T-cell (primary cell): ENCODE measurements at places on chromosomes 5 and 9.

GRCh38 chr5:150619359-150620230 lies 20.9 kb upstream of the SYNPO start:
- no peak overlapping the region for H3K4me3 ChIP-seq
- H3K27me3 ChIP-seq = no peaks in the 10 kb centered on the region
- H3K4me1 ChIP-seq = peaks cover 15% of the 10 kb centered on the region

DNA sequence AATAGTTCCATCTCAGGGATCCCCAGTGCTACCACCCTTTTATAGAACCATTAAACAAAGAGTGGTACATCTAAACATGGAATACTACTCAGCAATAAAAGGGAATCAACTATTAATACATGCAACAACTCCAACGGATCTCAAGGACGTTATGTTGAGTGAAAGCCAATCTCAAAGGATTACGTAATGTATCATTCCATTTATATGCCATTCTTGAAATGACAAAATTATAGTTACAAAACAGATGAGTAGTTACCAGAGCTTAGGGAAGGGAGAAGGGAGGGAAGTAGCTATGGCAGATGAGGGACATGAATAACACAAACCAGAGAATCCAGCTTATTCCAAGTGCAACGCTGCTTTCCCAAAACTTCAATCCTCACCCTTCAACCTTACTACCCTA lies 69.5 kb downstream of the ACTL7B start:
- peaks cover 4% of the 10 kb centered on the region for H3K4me1 ChIP-seq
- no peaks in the 10 kb centered on the region for H3K36me3 ChIP-seq
- H3K4me3 ChIP-seq = no peak overlapping the region
- no peaks in the 10 kb centered on the region for H3K27me3 ChIP-seq

- H3K4me1 ChIP-seq = no peaks in the 10 kb centered on the region
- no peaks in the 10 kb centered on the region for H3K36me3 ChIP-seq
- H3K4me3 ChIP-seq = no peak overlapping the region
- H3K27me3 ChIP-seq = no peaks in the 10 kb centered on the region
Observed at GRCh38 chr9:70479880-70480291, 65.4 kb upstream of the KLF9 start.

DNA sequence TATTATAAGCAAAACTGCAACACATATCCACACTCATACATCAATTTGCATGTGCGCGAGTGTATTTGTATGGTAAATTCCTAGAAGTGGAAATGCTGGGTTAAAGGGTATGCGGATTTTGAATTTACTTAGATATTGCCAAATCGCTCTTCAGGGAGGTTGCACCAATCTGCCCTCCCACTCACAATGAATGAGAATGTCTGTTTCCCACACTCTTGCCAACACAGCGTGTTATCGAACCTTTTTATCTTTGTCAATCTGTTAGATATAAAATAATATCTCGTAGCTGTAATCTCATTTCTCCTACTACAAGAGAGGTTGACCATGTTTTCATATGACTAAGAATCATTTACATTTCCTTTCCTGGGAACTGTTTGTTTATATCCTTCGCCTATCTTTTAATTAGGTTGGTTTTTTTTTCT lies 35.7 kb downstream of the LHX2 start:
- H3K36me3 ChIP-seq = no peaks in the 10 kb centered on the region
- H3K4me3 ChIP-seq = no peak overlapping the region
- DNase-seq = no peak
- H3K27ac ChIP-seq = no peak overlapping the region
- peaks cover 58% of the 10 kb centered on the region for H3K27me3 ChIP-seq
